ENCODE measurements at places on chromosomes 13 and 19.

- DNase-seq: no peak
Observed at GRCh38 chr13:24614306-24615080, 65.7 kb upstream of the ATP12A start.

- DNase-seq: no peak
Observed at GRCh38 chr13:35855531-35856019, 275.6 kb downstream of the DCLK1 start.

DNA sequence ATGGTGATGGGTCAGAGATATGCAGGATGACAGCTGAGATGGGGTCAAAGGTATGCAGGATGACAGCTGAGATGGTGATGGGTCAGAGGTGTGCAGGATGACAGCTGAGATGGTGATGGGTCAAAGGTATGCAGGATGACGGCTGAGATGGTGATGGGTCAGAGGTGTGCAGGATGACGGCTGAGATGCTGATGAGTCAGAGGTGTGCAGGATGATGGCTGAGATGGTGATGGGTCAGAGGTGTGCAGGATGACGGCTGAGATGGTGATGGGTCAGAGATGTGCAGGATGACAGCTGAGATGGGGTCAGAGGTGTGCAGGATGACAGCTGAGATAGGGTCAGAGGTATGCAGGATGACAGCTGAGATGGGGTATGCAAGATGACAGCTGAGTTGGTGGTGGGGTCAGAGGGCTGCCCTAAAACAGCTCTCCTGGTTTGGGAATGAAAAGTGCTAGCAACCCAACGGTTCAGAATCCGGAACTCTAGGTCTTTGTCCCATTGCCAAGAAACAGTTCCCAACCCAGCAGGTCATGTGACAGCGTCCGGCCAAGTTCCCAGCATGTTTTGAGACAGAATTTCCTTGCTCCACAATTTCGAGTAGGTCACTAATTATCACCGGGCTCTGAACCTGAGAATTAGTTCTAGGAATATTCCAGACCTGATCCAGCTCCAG, 3.2 kb downstream of the SELENOW start:
- DNase-seq: peak; percentile 47

GRCh38 chr19:38005224-38005614, 98.2 kb downstream of the SIPA1L3 start:
- no peak for DNase-seq

DNA sequence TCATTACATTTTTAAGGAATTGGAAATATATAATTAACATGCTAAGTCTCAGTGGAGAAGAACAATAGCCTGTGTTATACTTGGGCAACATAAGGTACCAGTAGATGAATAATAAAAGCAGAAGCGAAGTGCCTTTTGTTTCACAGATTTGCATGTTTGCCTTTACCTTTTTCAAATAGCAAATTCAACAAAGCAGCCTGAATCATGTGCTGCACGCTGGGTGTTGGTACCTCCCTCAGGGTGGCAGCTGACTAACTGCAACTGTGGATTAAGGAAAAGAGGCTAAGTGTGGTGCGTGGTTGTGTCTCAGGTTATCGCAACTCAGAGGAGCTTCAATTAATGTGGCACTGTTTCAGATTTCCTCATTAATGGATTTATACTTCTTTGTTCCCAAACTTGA, 189.0 kb downstream of the LMO7 start:
- DNase-seq: no peak

DNA sequence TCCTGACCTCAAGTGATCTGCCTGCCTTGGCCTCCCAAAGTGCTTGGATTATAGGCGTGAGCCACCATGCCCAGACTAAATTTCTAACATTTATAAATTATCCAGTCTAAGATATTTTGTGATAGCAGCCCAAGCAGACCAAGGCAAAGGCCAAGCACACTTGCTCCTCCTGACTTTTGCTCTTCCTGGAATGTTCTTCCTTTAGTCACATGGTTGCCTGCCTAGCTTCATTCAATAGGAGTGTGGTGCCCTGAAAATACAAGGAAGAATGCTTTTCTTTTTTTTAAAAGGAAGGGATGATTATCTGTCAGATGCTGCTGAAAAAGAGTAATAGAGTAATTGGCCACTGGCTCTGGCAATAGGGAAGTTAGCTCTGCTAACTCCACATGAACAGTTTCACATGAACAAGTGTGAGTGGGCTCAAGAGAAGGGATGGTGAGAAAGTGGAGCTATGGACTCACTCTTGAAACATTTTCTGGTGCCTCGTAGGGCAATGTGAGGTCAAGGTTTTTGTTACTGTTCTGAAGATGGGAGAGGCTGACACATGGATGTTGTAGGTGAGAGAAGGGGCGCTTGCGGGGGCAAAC, 47.1 kb downstream of the USPL1 start:
- no peak for DNase-seq
